Activated naive CD4-positive, alpha-beta T cell treated with anti-CD3 and anti-CD28 coated beads for 36 hours (primary cell): ENCODE measurements at places on chromosomes 1 and 21. TPM values are rescaled to one million over a fixed set of nuclear protein-coding genes. Genes with fewer than 3 reads are reported as not detected.

The CAPN9 gene
- total RNA-seq = not detected

The TMEM269 gene
- 0.57 TPM for total RNA-seq

GRCh38 chr1:55304229-55304740 lies 89.1 kb upstream of the USP24 start:
- H3K27me3 ChIP-seq = peaks cover 10% of the 10 kb centered on the region
- peaks cover 7% of the 10 kb centered on the region for H3K4me1 ChIP-seq
- H3K36me3 ChIP-seq = no peaks in the 10 kb centered on the region
- DNase-seq = no peak
- no peak overlapping the region for H3K27ac ChIP-seq

- no peak overlapping the region for H3K4me3 ChIP-seq
- H3K27ac ChIP-seq = no peak overlapping the region
- H3K4me1 ChIP-seq = peaks cover 2% of the 10 kb centered on the region
- no peaks in the 10 kb centered on the region for H3K36me3 ChIP-seq
- H3K27me3 ChIP-seq = no peaks in the 10 kb centered on the region
These were observed 44.4 kb upstream of the RABGAP1L start for GRCh38 chr1:174114788-174115448.

DNA sequence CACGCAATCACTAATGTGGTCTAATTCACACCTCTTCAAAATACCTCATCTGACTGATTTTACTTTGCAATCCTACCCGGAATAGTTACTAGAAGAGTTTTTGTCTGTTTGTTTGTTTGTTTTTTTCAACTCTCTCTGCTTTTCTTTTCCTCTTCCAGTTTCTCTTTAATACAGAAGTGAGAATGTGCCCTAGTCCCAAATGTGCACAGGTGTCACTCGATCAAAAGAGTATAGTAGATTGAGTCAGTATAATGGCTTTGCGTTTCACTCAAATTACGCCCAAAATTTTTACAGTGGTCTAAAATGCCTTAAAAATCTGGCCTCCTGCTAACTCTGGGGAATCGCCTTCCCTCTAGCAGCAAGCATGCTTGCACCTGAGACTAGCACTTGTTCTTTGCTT lies 1536.8 kb downstream of the KCNT2 start:
- H3K4me3 ChIP-seq = no peak overlapping the region
- no peaks in the 10 kb centered on the region for H3K36me3 ChIP-seq
- H3K27me3 ChIP-seq = no peaks in the 10 kb centered on the region
- no peaks in the 10 kb centered on the region for H3K4me1 ChIP-seq
- H3K27ac ChIP-seq = no peak overlapping the region
